ENCODE measurements at places on chromosomes 1 and 21.

DNA sequence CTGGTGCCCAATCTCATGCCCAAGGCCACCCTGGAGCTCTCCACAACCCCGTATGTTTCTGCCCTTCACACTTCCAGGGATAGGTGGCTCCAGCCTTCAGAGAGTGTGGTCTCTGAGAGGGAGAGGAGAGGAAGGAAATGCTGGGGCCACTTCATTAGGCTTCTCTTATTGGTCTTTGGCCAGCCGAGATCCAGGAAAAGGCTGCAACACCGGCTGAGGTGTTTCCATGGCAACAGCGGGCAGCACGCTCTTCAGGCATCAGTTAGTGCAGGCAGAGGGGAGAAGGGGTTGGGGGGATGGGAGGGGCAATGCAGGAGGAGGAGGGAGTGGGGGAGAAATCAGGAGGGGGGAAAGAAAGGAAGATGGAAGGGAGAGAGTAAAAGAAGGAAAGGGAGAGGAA, 275.1 kb upstream of the GJB5 start:
- DNase-seq: no peak

- no peak for DNase-seq
Observed at GRCh38 chr1:167924102-167924501, 10.2 kb upstream of the ADCY10 start.

- no peak for DNase-seq
Observed at GRCh38 chr21:29074007-29074376, 544 bp upstream of the CCT8 start.

DNA sequence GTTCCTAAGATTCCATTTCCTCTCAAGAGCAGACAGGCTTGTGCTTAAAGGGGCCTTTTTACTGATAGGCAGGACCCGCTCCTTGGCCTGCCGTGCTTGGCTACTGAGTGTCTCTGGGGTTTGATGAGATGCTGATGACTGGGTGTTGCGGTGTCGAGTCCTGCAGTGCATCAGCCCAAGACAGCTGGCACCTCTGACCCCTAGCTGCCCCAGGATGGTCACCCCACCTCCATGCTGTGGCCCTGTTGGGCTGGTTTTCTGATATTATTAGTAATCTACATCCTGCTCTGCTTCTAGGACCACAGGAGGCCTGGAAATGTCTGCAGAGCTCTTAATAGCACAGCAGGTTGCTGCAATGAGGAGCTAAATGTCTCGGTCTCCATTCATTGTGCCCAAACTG, 28.7 kb downstream of the LRRC71 start:
- no peak for DNase-seq

DNA sequence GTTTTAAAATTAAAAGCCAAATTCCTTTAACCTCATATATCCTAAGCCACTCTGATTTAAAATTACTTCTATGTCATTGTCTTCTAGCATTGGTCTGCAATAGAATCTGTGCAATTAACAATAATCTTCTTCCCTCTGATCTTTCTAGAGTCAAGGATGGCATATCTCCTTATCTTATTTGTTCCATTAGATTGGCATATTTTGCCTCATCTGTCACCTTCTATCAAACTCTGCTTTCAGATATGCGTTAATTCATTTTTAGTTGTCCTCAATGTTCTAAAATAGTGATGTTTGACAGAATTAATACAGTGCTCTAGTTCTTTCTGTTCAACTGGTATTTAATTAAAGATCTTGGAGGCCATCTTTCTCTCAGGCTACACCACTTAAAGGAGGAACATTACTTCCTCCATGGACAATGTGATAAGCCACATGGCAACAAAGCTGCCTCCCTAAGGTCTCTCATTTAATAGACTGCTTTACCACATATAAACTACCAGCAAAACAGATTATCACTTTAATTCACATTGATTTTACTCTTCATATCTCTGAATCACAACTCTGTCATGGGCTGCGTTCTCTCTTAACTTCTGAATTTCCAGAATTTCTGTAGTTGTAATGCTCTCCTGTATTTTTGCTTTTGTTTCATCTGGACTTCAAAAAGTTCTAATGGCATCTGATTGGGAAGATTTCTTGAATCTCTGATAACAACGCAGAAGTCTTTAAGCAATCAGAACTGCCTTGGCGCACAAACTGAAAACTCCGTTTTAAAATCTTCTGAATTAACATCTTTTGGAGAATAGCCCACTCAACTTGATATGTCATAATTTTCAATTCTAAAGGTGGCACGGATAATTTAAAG, 2.8 kb downstream of the NRIP1 start:
- DNase-seq: no peak

Data from mesothelial cell of epicardium (in vitro differentiated cells).